ENCODE measurements at places on chromosomes 4 and X.

DNA sequence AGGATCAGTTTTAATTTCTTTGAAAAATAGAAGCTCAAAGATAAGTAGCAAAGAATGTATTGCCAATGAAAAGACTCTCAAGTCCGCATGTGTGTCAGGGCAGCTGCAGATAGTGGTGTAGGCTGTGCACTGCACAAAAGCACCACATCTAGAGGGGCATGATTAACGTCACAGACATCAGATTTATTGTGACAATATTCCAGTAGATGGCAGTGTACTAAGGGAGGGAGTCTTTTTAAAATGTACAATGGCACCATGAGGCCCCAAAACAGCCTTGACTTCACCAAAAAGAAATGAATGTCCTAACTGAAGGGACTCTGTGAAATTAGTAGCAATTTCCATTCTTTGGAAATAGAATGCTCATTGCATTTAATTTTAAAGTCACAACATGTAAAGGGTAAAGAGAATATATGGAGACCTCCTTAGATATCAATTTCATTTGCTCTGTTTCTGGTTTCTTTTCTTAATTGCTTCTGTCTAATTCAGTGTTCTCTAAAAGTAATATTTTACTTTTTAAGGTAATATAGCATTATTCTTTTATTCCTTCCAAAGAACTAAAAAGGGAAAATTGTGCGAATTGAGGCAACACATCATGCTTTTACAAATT is 98.4 kb downstream of the ZNF827 start:
- no peak overlapping the region for H3K4me3 ChIP-seq
- peaks cover 2% of the 10 kb centered on the region for H3K4me1 ChIP-seq
- no peak overlapping the region for H3K27ac ChIP-seq
- DNase-seq, result no peak

DNA sequence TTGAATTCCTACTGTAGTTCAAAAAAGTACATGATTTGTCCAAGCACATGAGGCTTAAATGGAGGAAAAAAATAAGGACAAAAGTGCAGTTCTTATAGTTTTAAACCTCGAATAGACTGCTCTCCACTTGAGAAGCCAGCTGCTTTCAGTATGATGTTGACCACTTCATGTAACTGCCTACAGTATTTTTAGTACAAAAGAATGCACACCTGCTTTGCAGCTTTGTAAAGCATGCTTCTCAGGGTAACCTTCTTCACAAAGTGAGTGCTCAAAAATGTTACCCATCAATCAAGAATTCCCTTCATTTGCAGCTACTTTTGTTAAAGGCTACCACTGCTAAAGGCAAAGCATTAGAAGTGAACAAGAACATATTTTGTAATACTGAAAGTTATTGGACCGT is 83.4 kb upstream of the FAM47B start:
- DNase-seq, result no peak
- H3K4me3 ChIP-seq, result no peak overlapping the region
- no peaks in the 10 kb centered on the region for H3K36me3 ChIP-seq

DNA sequence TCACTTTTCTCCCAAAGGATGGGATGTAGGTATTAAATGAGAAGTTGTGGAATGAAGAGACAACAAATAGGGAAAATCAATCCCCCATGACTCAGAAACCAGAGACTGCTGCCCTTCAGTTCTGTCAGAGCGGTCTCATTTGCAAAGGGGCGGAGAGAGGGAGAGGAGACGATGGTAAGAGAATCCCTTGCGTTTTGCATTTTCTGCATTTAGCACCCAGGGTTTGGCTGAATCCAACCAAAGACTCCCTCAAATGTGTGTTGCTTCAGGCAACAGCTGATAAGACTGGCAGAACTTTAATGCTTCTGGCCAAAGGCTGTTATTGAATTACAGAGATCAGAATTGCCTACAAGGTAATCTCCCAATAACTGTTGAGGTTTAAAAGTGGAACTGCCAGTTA is 230.2 kb downstream of the EVC2 start:
- no peaks in the 10 kb centered on the region for H3K4me1 ChIP-seq
- no peak for DNase-seq
- H3K27me3 ChIP-seq, result no peaks in the 10 kb centered on the region
- no peaks in the 10 kb centered on the region for H3K36me3 ChIP-seq
- no peak overlapping the region for H3K4me3 ChIP-seq
- H3K27ac ChIP-seq, result no peak overlapping the region

GRCh38 chrX:21905953-21906352 is 34.6 kb upstream of the SMS start:
- no peak overlapping the region for H3K27ac ChIP-seq
- no peak for DNase-seq
- no peaks in the 10 kb centered on the region for H3K27me3 ChIP-seq
- H3K4me1 ChIP-seq, result no peaks in the 10 kb centered on the region
- H3K4me3 ChIP-seq, result no peak overlapping the region

All from aorta (tissue), 5 donors.